ENCODE measurements at places on chromosomes 7 and 10.

DNA sequence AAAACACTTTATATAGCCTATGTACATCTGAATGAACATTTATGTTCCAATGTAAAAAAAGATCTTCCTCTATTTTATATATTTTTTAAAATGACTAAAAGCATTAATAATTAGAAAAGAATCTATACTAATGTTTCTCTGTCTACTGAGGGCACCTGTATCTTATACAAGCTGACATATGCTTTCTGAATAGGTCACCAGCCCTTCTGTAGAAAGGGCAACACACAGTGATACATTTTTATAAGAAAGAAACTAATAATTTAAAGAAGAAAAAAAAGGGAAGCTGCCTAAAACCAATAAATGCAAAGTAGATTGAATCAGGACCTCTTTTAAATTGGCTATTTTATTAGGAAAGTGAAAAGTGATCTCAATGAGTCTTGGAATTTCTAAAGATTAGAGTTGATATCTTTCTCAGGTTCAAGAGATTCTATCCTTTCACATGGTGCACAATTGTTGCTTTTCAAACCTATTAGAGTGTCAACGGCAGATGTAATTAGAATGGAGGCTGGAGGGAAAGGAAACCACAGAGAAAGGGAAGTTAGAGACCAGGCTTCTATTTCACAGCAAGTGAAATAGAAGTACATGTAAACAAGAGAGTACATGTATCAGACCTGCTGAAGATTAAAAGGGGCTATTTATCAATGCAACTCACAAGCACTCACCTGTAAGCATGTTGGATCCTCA is 6.3 kb downstream of the MTPN start:
- DNase-seq: no peak

GRCh38 chr7:44387389-44387788 is 62.0 kb upstream of the CAMK2B start:
- DNase-seq: no peak

DNA sequence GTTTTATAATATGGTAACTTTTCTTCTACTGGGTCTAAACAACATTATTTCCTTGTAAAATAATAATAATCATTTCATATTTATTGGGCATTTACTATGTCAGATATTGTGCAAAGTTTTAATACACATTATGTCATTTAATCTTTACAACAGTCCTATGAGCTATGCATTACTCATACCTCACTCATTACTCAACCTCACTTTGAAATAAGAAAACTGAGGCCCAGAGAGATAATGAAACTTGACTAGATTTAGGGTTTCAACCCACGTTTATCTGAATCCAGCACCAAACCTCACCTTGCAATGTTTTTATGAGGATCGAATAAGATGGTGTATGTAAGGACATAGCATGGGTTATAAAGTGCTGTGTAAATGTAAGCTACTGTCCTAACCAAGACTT is 153.2 kb upstream of the SLC13A1 start:
- DNase-seq: no peak

- DNase-seq: no peak
Measured at GRCh38 chr10:11023009-11023953, 5.6 kb downstream of the CELF2 start.

GRCh38 chr10:125201791-125202622 is 41.6 kb upstream of the CTBP2 start:
- DNase-seq: no peak

DNA sequence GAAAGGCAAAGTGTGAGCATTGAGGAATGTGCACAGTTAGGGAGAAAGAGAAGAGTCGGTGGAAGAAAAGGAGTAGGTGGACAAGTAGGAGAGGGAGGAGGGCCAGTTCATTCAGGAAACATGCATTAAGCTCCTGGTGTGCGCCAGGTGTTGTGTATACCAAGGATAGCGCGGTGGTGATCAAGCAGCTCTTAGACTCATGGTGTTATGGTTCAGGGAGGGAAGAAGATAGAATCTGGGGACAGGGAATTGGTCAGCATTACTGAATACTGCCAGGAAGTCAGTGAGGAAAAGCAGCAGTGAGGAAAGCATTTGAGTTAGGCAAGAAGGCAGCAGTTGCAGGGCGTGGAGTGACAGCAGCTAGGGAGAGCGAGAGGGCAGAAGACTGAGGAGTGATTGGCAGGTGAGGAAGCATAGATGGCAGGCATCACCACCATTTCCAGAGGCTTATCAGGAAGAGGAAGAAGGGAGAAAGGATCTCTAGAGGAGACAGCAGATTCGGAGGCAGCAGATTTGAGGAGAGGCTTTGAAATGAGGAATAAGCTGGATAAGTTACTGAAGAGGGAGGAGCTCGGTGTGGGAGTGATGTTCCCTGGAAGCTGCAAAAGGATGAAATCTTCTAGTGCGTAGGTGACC is 265.6 kb downstream of the GFRA1 start:
- DNase-seq: no peak

DNA sequence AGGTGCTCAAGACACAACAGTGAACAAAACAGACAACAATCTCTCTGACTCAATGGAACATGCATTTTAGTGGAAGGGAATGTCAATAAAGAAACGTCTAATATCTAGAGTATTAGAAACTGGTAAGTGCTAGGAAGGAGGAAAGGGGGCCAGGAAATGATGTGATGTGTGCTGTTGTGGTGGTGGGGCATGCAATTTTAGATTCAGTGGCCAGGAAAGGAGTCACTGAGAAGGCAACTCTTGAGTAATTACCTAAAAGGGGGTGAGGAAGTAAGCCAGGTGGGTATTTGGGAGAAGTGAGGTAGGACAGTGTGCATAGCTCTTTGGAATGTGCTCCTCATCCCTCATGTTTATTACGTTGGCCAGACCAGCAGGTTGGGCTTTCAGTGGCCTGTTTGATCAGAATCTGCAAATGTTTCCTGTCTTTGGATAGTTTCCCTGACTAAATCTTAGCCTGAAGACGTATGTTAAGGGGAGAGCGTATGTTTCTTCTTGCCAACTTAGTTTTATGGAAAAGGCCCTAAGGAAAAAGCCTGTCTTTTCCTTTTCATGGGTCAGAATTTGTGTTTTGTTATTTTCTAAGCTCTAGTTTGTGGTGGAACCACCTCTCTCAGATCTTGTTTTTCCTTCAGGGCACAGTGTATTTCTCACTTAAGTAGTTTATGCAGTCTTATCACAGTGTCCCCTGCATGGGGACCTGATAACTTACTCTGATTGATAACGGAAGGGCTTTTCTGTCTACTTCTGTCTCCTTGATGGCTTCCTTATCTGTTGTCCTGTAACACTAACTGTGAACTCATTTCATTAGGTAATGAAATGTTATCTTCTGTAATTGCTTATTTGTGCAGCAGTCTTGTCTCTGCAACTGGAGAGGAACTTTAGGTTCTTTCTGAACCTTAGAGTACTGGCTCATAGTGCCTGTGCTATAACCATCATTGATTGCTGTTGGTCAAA is 203.7 kb downstream of the AUTS2 start:
- no peak for DNase-seq

- peak; percentile 86 for DNase-seq
Measured at GRCh38 chr10:85642421-85643170, 724.0 kb downstream of the GRID1 start.

- DNase-seq: peak; percentile 10
Measured at GRCh38 chr10:1324903-1325302, 268.7 kb downstream of the WDR37 start.

DNA sequence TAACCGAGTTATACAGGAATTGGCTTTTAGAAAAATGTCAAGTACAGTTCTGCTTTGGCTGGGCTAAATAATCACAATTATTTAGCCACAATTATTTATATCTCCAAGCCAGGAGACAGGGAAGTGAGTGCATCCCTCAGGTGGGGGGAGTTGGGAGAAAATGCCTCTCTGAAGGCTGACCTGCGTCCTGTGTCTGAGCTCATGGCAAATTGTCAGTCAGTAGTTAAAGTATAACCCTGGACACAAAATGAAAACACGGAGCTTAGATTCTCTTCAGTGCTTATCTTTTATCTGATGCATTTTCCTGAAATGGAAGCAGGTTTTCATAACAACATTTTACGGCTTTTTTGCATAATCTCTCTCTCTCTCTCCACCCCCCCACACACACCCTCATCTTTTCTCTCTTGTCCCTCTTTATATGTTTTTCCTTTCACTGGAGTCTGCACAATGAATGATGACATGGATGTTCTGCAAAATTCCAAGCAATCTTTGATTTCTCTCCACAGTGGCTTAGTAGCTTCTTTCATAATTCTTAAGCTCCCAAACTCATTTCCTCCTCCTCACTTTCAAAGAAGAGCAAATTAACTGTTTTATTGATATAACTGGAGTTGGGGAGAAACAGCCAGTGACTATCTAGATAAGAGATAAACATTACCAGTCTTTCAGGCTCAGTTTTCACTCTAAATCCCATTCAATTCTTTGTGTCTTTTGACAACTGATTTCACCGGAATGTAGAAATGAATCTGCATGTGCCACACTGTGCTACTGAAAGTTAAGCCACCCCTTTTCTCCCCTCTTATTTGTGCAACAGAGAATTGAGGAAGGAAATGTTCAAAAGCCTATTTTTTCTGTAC is 521.4 kb upstream of the GHITM start:
- DNase-seq: no peak

DNA sequence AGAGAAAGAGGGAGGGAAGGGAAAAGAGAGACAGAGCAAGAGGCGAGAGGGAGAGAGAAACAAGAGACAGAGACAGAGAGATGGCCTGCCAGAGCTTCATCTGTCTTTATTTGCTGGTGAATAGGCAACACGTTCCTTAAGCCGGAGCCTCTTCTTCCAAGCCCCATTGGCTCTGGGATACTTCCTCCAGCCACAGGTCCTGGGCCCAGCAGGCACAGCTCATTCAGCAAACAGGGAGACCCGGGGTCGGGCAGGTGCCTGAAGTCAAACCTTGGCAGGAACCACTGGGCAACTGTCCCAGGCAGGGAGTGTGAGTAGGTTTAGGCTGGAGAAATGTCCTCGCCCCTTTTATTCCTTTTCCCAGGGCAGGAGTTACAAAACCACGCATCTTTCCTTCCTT is 68.2 kb downstream of the MYL10 start:
- DNase-seq: no peak

DNA sequence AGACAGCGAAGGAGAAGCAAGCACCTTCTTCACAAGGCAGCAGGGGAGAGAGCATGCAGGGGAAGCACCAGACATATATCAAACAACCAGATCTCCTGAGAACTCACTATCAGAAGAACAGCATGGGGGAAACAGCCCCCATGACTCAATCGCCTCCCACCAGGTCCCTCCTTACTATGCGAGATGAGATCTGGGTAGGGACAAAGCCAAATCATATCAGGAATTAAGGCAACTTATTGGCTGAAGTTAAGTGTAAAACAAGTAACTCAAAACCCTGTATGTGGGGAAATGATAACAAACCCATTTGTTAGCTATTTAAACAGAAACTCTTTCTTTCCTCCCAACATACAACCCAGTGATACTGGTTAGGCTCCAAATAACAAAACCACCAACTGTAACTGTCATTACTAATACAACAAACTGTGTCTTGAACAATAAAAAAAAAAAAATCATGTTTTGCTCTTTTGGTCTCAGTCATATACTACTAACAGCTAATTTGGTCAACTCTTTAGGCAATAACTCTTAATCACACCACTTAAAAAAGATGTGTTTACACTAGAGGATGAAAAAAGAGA is 57.8 kb downstream of the MINDY3 start:
- DNase-seq: no peak

GRCh38 chr7:67843001-67843565 is 846.5 kb downstream of the TYW1 start:
- DNase-seq: no peak

GRCh38 chr7:97377713-97378112 is 260.2 kb downstream of the SDHAF3 start:
- DNase-seq: no peak

DNA sequence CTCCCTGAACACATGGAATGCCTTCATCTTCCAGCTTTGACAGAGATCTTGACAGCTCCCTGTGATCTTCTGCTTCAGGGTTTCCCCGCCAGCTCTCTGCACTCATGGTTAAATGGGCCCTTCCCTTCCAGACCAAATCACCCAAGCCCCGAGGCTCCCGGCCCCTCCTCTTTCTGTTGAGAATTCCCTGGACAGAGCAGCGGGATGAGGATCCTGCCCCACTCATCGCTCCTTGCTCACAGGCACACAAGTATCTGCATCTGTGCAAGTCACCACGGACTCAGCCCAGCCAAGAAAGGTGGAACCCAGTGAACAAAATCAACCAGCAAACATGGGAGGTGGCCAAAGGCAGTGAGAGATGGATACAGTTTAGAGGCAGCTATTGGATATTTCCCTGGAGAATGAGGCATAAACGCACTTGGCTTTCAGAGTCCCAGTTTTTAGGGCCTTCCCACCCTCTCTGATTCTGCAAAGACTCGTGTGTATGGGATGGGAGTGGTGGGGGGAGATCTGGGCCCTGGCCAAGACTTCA is 37.7 kb upstream of the CXCL12 start:
- no peak for DNase-seq

GRCh38 chr10:31962826-31963588 is 34.4 kb upstream of the ARHGAP12 start:
- no peak for DNase-seq

DNA sequence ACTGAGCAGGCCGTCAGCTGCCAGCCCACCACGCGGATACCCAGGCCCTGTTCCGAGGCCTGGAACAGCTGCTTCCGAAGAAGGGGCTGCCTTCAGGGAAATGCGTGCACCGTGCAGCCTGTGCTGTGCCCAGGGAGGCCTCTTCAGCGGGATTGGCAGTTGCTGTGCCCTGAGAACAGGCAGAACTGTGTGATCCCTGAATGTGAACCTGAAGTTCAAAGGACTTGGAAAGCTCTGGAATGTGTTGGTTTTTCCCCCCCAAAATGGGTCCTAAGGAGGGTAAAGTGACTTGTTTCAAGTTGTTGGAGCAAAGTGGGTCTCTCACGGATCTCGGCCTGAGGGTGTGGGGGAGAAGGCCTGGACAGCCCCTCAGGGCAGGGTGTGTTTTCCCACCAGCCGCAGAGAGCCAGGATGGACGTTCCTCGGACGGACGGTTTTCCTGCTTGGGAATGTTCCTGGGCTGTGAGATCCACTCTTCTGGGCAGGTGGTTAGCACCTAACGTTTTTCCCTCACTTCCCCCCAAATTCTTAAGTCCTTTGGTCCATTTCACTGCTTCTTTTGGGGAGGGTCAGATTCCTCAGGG is 2.1 kb downstream of the SPRN start:
- DNase-seq: no peak

GRCh38 chr7:22630069-22630468 is 96.9 kb upstream of the IL6 start:
- no peak for DNase-seq

DNA sequence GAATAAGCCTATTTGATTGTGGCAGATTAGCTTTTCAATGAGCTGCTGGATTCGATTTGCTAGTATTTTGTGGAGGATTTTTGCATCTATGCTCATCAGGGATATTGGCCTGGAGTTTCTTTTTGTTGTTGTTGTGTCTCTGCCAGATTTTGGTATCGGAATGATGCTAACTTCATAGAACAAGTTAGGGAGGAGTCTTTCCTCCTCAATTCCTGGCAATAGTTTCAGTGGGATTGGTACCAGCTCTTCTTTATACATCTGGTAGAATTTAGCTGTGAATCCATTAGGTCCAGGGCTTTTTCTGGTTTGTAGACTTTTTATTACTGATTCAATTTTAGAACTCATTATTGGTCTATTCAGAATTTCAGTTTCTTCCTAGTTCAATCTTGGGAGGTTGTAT is 43.4 kb upstream of the KLF14 start:
- DNase-seq: no peak

- no peak for DNase-seq
Measured at GRCh38 chr10:109534193-109534592, 389.1 kb downstream of the XPNPEP1 start.
